ENCODE measurements at places on chromosomes 2 and 18.

DNA sequence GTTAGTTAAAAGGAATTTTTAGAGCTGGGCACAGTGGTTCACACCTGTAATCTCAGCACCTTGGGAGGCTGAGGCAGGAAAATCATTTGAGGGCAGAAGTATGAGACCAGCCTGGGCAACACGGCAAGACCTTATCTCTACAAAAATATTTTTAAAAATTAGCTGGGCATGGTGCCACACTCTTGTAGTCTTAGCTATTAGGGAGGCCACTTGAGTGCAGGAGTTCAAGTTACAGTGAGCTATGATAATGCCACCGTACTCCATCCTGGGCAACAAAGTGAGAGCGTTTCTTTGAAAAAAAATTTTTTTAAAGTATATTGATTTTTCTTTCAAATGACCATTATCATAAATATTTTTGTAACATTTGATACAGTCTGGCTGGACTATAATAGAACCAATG lies 93.6 kb upstream of the FAM117B start:
- DNase-seq, result no peak

- no peak for DNase-seq
Measured at GRCh38 chr2:37654932-37655841, 16.3 kb downstream of the CDC42EP3 start.

GRCh38 chr18:35387152-35387571 lies 10.0 kb upstream of the ZNF396 start:
- DNase-seq, result no peak

- no peak for DNase-seq
Measured at GRCh38 chr2:231613331-231613662, 20.6 kb downstream of the TEX44 start.

DNA sequence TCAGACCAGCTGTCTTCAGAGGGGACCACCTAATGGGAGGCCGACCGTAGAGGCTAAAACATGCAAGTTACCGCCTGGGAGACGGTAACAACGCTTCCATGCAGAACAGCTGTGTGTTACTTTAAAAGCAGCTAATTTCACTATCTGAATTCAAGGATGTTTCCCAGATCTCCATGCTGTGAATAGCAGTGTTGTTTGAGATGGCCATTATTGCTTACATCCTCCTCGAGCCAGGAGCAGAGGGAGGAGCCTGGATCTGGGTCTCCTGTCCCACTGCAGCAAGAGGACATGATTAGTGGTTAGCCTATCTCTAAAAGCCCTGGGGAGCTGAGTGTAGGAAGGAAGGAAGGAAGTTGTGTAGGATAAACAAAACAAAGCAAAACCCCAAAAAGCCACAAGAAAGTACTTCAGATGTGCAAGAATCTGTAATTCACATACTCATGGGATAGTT lies 50.9 kb downstream of the ACTR2 start:
- no peak for DNase-seq

- no peak for DNase-seq
Measured at GRCh38 chr2:192245329-192245728, 50.6 kb upstream of the TMEFF2 start.

DNA sequence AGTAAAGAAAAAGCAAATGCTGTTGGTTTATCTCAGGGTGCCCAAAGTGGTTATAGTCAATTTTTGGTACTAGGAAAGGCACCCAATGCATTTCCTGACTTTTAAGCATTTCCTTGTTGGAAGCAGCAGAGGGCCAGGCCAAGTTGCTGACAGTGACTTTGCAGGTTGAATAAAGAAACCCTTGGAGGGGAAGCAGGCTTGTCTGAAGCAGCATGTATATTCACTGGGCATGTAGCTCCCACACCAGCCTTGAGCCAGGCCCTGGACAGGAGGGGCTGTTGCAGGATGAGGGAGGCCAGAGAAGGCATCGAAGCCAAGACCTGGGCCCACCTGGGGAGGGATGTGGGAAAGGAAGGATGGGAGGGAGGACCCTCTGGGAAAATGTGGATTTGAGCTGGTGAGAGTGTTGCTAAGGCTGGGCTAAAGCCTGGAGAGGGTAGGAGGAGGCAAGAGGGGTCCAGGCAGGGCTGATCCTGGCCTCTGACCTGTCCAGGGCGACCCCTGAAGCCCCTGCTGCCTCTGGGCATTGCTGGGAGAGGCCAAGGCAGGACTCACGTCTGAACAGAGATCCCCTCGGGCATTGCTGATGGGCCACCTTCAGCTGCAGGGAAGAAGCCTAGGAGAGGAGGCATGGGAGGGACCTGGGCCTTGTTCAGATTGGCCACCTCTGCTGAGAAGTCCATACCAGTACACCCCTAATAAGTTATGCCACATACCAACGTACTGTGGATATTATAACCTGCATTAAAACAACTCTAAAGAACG lies 79.6 kb downstream of the STPG4 start:
- DNase-seq, result no peak

GRCh38 chr2:72104821-72105588 lies 42.7 kb downstream of the CYP26B1 start:
- no peak for DNase-seq

GRCh38 chr2:205401511-205401910 lies 280.8 kb upstream of the NRP2 start:
- DNase-seq, result no peak

DNA sequence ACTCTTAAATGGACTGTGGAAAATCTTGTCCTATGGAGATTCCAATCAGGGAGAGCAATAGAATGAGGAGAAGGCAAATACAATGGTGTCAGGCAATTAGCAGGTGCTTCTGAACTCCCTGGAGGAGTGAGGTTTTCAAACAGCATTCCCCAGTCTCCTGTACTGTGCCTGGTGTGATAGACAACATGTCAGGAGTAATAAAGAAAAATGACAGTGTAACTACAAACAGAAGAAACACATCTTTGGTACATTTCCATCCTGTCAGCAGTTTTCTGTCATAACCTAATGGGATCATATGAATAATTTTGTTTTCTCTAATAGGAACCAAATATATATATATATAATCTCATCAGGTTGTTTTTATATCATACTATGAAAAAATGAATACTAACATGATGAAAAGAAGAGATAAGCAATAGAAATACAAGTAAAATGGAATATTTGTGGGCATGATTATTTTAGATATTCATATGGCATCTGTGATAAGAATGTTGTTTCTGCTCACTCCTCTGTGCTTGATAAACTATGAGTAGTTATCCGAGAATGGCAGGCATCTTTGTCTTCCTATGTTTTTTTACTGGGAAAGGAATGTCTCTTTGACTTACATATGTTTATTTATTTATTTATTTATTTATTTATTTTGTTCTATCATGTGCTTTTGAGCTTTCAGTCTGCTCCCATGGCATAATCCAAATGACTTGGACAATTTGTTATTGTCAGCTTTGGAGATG lies 441.7 kb downstream of the TXNL1 start:
- no peak for DNase-seq

DNA sequence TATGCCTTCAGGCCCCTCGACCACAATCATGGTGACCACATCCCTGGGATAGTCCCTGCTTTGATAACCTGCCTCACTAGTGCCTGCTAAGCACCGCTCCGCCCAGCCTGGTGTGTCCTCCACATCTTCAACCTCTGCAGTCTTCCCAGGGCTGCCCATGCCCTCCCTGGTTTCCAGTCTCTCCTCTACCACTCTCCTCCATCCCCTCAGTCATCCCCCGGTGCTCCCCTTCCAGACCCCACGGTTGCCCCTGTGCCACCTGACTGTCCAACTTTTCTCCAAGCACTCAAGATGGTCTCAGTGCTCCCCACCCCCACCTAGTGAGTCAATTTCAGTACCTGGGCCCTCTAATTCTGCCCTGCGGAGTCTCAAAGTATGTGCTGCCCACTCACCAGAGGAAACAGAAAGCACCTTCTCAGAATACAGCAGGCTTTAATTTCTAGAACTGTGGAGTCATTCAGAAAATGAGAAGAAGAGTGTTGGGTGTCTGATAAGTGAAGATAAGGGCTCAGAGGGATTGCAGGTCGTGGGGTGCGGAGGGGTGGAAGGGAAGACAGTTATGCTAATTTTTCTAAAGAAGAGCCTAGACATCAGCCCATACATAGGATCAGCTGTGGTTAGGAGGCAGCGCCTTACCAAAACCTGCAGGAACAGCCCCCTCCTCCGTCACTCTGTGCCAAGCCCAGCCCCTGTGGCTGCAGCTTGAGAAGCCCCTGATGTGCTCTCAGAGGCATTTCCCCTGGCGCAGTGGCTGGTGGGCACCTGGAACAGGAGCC lies 53.6 kb upstream of the CAB39 start:
- no peak for DNase-seq

- DNase-seq, result no peak
Measured at GRCh38 chr2:32836933-32837332, 109.8 kb upstream of the LTBP1 start.

DNA sequence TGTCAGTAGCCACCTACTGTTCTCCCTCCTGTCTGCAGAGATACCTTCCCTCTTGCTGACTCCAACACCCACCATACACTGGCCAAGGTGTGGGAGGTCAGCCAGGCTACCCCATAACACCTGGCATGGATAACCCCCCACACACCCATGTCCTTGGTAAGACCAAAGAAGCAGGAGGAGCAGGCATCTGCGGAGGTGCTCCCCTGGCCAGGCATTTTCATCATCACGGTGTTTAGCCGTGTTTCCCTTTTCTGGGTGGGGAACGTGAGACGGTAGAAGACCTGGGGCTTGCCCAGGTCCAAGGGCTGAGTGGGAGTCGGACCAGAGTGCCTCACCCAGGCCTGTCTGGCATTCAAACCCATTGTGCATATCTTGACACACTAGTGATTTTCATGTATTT lies 150.3 kb downstream of the SMAD7 start:
- no peak for DNase-seq

- DNase-seq, result no peak
Measured at GRCh38 chr2:237262838-237263771, 150.9 kb downstream of the COL6A3 start.

GRCh38 chr2:116935097-116935814 lies 879.2 kb upstream of the DDX18 start:
- DNase-seq, result no peak

GRCh38 chr2:72150157-72150860 lies 2.6 kb upstream of the CYP26B1 start:
- no peak for DNase-seq

- no peak for DNase-seq
Measured at GRCh38 chr18:11482271-11482670, 127.1 kb upstream of the SLC35G4 start.

DNA sequence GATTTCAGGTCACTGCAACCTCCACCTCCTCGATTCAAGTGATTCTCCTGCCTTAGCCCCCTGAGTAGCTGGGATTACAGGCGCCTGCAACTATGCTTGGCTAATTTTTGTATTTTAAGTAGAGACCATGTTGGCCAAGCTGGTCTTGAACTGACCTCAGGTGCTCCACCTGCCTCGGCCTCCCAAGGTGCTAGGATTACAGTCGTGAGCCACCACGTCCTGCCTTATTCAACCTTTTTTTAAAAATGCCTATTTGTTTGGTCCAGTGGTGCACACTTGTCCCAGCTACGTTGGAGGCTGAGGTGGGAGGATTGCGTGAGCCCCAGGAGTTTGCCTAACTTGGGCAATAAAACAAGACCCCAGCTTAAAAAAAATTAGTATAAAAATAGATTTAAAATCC lies 43.3 kb downstream of the CYP20A1 start:
- no peak for DNase-seq

DNA sequence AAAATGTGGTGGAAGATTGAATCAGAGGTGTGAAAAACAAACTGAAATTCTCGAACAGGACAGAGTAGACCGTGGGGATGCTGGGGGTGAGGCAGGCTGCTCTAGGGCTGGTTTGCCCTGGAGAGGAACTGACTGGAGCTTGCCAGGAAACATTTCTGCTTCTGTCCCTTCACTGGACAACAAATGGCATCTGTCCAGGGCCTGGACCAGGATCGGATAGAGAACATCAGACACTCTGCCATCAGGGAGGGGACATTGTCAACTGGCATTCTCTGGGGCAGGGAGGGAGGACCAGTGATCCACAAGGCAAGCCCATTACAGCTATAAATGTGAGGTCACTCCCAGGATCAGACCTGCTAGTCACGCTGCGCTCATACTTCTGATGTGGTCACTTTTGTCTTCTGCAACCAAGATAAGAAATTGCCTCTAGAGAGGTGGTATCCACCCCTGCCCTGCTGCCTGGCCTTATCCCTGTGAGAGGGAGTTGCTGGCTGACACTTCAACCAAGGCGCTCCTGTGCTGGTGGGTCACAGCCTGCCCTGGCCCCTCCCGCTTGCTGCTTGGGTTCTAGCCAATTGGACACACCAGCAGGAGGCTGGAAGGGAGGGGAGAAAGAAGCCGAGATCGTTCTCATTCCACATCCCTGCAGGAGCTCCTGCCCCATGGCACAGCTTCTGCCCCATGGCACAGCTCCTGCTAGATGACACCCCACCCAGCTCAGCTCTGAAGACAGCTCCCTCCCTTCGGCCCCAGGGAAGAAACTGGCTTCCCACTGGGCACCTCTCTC lies 8.7 kb downstream of the NPPC start:
- no peak for DNase-seq

DNA sequence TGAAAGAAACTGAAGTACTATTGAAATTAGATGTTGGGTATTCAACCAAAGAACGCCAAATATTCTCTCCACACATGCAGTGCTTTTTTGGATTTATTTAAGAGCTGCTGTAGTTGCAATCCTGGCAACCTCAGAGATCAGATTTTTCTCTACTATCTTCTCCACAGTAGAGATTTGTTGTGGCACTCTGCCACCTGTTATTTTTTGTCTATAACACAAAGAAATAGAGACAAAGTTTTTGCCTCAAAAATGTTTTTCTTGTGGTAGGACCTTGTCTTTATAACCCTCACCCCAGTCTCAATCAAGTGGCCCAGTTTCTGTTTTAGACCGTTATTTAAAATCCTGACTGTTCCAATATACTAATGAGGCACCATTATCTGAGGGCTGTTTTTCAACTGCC lies 79.4 kb downstream of the SCG2 start:
- no peak for DNase-seq

- no peak for DNase-seq
Measured at GRCh38 chr2:38700113-38700785, 34.3 kb downstream of the GALM start.

DNA sequence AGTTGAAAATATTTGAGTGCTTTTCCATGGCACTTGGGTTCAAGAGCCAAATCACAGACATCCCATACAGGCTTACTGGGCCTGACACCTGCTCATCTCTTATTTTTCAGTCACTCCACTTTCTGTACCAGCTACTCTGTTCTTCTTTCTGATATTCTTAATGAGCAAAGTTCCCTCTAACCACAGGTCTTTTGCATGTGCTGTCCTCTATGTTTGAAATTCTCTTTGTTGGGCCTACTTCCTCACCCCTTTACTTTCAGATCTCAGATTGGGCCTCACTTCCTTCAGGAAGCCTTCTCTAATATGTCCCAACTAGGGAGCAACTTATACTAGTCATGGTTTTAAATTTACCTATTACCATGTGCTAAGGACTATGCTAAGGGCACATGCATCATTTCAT lies 81.8 kb upstream of the RBMS1 start:
- no peak for DNase-seq

DNA sequence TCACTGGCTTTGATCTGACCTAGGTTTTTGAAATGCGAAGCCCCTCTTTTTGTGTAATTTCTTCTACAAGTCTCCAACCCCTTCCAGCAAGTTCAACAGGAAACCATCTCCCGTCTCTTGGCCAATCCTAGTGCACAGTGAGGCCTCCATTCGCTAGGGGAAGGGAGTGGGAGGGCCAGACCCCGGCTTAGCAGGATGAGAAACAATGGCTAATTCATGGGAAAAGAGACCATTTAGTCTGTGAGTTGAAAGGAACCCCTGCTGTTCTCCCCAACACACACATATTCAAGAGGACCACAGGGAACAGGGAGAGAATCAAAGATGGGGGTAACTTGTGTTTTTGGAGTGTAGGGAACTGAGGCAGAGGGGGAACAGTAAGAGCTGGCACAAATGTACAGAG lies 83.0 kb downstream of the RTN4 start:
- no peak for DNase-seq
